ENCODE measurements at places on chromosomes 5 and 9. TPM values are rescaled to one million over a fixed set of nuclear protein-coding genes. Genes with fewer than 3 reads are reported as not detected.
A peak's percentile ranks its signal among the peaks of the same experiment; 100 is the strongest.

The SHISAL2B gene
- polyA plus RNA-seq, result not detected

The CCNO gene
- polyA plus RNA-seq, result not detected

The FNIP1 gene
- 14.1 TPM for polyA plus RNA-seq

The NRARP gene
- 0.06 TPM for polyA plus RNA-seq

The ITGA2 gene
- not detected for polyA plus RNA-seq

The MYORG gene
- 0.24 TPM for polyA plus RNA-seq

The PPP1R26 gene
- polyA plus RNA-seq, result 0.09 TPM

The SPEF2 gene
- polyA plus RNA-seq, result not detected

The SV2C gene
- 1.0 TPM for polyA plus RNA-seq

DNA sequence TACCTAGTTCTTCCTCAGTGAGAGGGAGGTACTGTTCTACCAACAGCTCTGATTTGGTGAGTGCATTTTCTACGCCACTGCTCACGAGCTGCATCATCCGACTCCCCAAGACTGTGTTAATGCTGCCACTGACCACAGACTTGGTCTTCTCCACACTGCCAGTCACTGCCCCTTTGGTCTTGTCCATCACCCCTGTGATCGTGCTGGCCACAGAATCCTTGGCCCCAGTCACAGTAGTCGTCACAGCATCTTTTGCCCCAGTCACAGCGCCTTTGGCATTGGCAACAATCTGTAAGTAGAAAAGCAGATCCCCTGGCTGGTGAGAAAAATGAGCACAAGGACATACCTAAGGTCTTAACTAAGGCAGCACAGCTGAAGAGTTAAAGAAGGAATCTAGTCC, 6.4 kb downstream of the PLIN2 start:
- no peak for DNase-seq
- no peak overlapping the region for H3K4me3 ChIP-seq
- H3K36me3 ChIP-seq, result peaks cover 5% of the 10 kb centered on the region
- H3K27ac ChIP-seq, result no peak overlapping the region
- peaks cover 7% of the 10 kb centered on the region for H3K4me1 ChIP-seq

- no peak for DNase-seq
- H3K4me3 ChIP-seq, result no peak overlapping the region
- no peaks in the 10 kb centered on the region for H3K36me3 ChIP-seq
- no peaks in the 10 kb centered on the region for H3K27me3 ChIP-seq
- H3K4me1 ChIP-seq, result no peaks in the 10 kb centered on the region
These were observed 121.8 kb downstream of the FAM170A start for GRCh38 chr5:119750887-119751733.

GRCh38 chr5:95403996-95404395, 12.8 kb downstream of the FAM81B start:
- H3K4me1 ChIP-seq, result no peaks in the 10 kb centered on the region
- H3K36me3 ChIP-seq, result no peaks in the 10 kb centered on the region
- no peak for DNase-seq
- H3K27ac ChIP-seq, result no peak overlapping the region

DNA sequence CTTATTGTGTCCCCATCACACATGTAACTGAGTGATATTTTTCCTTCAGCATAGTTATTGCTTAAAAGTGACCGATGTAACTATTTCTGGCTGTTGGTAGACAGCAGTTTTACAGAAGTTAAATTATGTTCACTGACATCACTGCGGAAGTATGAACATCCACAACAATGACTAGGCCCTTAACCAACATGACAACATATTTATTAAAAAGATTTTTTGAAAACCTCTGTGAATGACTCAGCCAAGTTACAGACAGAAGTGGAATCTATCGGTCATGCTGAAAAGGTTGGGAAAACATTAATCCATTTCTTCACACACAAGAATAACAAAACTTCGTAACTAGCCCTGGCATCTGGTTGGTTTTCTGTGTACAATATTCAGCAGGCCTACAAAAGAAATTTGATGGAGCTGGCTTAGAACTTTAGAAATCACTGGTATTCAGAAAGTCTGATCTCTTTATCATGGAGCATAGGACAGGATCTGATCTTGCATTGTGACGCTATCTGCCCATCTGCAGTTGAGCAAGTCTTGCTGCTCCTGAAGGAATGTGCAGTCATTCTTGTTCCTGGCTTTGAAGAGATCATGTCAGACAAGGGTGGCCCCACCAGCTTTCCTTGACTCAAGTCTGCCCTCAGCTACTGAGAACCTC, 6.5 kb downstream of the GLIS3 start:
- H3K27ac ChIP-seq, result no peak overlapping the region
- no peaks in the 10 kb centered on the region for H3K36me3 ChIP-seq
- DNase-seq, result no peak
- H3K4me3 ChIP-seq, result no peak overlapping the region
- H3K27me3 ChIP-seq, result peaks cover 8% of the 10 kb centered on the region

- no peaks in the 10 kb centered on the region for H3K4me1 ChIP-seq
- no peak overlapping the region for H3K27ac ChIP-seq
- H3K4me3 ChIP-seq, result no peak overlapping the region
- DNase-seq, result no peak
These were observed 18.2 kb downstream of the NR2F1 start for GRCh38 chr5:93601071-93601801.

GRCh38 chr9:93950619-93951601, 4.2 kb downstream of the BARX1 start:
- H3K36me3 ChIP-seq, result no peaks in the 10 kb centered on the region
- DNase-seq, result no peak
- H3K4me3 ChIP-seq, result no peak overlapping the region
- no peaks in the 10 kb centered on the region for H3K4me1 ChIP-seq
- H3K27ac ChIP-seq, result no peak overlapping the region

DNA sequence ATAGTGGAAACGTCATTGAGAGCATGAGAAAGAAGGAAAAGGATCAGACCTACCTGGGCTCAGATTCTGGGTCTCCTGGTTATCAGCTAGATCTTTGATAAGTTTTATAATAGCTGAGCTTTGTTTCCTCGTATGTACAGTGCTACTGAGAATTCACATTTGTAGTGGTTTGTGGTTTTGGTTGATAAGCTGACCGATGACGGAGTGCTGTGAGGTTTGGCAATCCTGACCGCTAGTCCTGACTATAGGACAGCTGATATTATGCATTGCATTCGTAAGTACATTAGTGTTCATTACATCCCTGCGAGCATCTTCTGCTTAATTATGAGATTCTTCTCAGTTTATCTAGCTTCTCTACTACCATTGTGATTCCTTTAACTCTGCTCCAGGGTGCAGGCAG, 190.7 kb upstream of the SLC27A6 start:
- peaks cover 6% of the 10 kb centered on the region for H3K4me1 ChIP-seq
- no peaks in the 10 kb centered on the region for H3K36me3 ChIP-seq
- no peak overlapping the region for H3K4me3 ChIP-seq
- DNase-seq, result no peak

DNA sequence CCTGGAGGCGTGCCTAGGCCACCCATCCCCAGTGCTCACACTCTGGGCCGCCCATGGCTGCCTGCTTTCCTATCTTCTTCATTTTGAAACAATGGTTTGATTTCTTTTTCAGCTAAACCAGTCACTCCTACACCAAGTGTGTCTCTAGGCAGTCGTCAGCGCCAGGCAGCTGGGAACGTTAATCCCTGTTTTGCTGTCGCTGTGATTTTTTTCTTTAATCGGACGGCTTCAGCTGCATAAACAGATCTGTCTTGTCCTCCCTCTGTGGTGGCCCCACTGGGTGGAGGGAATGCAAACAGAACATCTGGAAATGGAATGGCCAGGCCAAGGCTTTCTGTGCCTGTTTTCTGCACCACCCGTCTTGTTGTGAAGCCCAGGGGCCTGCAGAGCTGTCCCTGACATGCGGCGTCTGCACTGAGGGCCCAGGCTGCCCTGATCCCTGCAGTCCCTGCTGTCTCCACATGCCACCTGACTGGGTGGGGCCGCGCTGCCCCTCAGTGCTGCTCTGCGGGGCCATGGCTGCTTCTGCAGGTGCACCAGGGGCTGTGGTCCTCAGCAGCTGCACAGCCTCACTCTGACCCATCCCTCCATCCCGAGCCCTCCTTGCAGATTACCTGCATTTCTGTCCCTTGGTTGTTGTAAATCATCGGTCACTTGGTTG, 51.5 kb downstream of the WNK2 start:
- no peaks in the 10 kb centered on the region for H3K4me1 ChIP-seq
- no peak for DNase-seq
- H3K4me3 ChIP-seq, result no peak overlapping the region

GRCh38 chr5:26239588-26239987, 798.8 kb downstream of the CDH9 start:
- DNase-seq, result no peak
- no peak overlapping the region for H3K27ac ChIP-seq
- H3K4me3 ChIP-seq, result no peak overlapping the region
- H3K4me1 ChIP-seq, result no peaks in the 10 kb centered on the region

DNA sequence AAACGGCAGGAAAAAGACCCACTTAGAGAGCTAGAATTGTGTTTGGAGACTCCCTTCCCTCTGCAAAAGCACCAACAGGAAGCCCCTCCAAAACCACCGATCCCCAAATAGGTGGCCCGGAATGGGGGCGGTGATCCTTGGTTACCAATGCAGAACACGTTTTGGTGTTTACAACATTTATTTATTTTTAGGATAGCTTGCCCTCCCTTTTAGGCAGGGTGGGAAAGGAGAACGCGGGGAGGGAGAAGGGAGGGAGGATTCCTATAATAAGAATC, 579 bp upstream of the NTRK2 start:
- no peak for DNase-seq
- no peaks in the 10 kb centered on the region for H3K36me3 ChIP-seq
- H3K27ac ChIP-seq, result no peak overlapping the region
- H3K4me1 ChIP-seq, result peaks cover 4% of the 10 kb centered on the region

DNA sequence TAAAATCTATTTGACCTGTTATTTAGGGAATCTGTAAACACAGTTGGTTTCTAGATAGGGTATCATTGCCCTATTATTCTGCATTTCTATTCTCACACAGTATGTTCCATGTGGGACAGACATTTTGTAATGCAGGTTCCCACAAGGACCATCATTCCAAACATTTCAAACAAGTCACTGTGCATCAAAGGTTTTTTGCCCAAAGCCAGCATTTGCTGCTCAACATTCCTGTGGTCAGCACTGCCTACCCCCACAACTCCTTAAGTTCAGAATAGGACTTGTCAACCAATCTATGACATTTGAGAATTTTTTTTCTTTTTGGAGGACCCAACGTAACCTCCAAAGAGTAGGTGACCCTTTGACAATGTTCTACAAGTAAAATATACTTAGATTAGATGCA, 95.7 kb downstream of the LPAR1 start:
- H3K4me1 ChIP-seq, result no peaks in the 10 kb centered on the region

GRCh38 chr9:100108559-100108958, 9.5 kb downstream of the INVS start:
- H3K4me3 ChIP-seq, result no peak overlapping the region
- H3K27ac ChIP-seq, result no peak overlapping the region
- H3K4me1 ChIP-seq, result no peaks in the 10 kb centered on the region
- H3K36me3 ChIP-seq, result no peaks in the 10 kb centered on the region
- no peak for DNase-seq

- no peak overlapping the region for H3K4me3 ChIP-seq
- H3K36me3 ChIP-seq, result no peaks in the 10 kb centered on the region
- DNase-seq, result peak; percentile 1
- no peaks in the 10 kb centered on the region for H3K27me3 ChIP-seq
These were observed 56.6 kb downstream of the RASEF start for GRCh38 chr9:83006378-83006777.

DNA sequence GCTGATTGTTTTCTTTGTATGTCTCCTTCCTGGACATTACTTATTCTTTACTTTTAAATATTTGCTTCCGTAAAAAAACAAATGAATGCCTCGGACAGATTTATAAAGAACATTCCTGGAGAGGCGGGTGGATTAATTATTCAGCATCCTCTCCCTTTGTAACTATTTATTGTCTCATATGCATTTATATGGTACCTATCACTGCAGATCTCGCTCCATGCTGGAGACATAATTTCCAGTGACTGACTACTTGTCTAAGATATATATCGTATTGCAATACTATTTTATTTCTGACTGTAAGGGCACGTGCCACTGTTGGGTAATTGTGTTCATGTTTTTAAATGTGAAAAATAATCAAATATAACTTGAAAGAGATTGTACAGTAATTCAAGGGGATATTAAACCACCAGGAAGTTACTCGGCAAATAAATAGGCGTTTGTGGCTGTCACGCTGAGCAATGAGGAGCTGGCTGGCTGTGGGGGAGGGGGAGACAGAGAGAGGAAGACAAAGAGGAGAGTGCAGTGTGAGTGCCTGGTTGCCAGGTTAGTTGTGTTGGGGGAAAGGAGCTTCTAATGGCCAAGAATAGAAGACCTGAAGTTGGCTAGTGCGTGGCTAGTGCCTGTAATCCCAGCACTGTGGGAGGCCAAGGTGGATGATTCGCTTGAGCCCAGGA, 131.8 kb upstream of the GABRP start:
- no peaks in the 10 kb centered on the region for H3K4me1 ChIP-seq
- H3K36me3 ChIP-seq, result no peaks in the 10 kb centered on the region
- no peak overlapping the region for H3K27ac ChIP-seq
- H3K4me3 ChIP-seq, result no peak overlapping the region
- no peak for DNase-seq
- peaks cover 1% of the 10 kb centered on the region for H3K27me3 ChIP-seq

- no peak overlapping the region for H3K4me3 ChIP-seq
- H3K27ac ChIP-seq, result no peak overlapping the region
- no peak for DNase-seq
- H3K27me3 ChIP-seq, result no peaks in the 10 kb centered on the region
- H3K36me3 ChIP-seq, result no peaks in the 10 kb centered on the region
These were observed 231.8 kb downstream of the DRD1 start for GRCh38 chr5:175211956-175212756.

- H3K27ac ChIP-seq, result no peak overlapping the region
- H3K4me1 ChIP-seq, result no peaks in the 10 kb centered on the region
- no peak for DNase-seq
- no peak overlapping the region for H3K4me3 ChIP-seq
- H3K36me3 ChIP-seq, result no peaks in the 10 kb centered on the region
These were observed 580.6 kb downstream of the PTPRD start for GRCh38 chr9:10032166-10032565.

DNA sequence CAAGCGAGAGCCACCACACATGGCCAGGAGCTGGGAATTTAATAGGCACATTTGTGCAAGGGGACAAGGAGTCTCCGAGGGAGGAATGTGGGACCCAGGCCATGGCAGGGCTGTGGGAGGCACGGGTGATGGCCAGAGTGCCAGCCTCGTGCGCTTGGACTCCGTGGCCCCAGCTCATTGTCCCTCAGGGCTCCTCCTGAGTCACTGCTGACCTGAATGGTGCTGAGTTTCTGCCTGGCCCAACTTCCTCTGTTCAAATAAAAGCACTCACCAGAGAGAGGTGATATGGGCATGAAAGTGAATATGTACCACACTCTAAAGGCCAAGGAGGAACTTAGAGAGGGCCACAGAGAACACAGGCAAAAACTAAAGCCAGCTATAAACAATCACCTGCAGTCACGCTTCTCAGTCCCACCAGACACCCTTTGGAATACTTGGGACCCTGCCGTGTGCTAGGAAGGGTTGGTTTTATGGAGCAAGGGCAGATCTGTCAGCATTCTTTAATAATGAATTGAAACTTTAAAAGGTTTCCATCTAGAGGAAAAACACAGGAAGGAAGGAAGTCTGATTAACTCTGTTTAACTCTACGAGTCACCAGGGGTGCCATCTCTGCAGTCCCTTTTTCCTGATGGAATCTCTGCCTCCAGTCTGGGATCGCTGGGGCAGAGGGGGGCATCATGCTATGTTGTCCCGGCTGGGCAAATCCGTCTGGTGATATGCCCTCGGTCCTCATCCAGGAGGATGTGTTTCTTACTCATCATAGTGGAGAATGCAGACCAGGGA, 25.1 kb upstream of the UBE2QL1 start:
- DNase-seq, result no peak
- H3K27me3 ChIP-seq, result no peaks in the 10 kb centered on the region
- no peak overlapping the region for H3K4me3 ChIP-seq
- no peaks in the 10 kb centered on the region for H3K36me3 ChIP-seq
- H3K27ac ChIP-seq, result no peak overlapping the region

- H3K4me3 ChIP-seq, result no peak overlapping the region
- no peak for DNase-seq
These were observed 522 bp downstream of the CDK20 start for GRCh38 chr9:87973730-87974292.

Measured in GM12878 (cell line).